ENCODE measurements at places on chromosomes 16 and 17.

DNA sequence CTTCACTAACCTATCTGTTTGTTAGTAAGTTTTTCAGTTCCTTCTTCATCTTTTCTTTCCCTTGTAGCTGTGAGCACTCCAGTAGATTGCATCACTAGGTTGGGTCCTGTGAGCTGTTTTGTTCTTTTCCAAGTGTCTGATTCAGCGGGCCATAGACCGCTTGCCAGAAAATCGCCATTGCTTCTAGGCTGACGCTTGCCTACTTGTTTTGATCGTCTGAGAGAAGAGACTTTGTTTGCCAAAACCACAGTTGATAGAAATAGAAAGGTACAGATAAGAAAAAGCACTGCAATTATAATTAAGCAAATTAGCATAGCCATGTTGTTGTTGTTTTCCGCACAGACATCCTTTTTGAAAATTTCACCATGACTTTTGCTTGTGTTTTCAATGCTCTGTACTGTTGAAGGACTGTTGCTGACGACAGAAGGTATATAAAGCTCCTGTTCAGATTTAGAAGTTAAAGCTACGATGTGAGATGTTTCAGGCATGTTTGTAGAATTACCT is 3.1 kb downstream of the EVI2A start:
- DNase-seq: peak; percentile 78

- DNase-seq: no peak
Measured at GRCh38 chr17:80513892-80514291, 30.7 kb upstream of the RPTOR start.

- DNase-seq: no peak
Measured at GRCh38 chr16:66175058-66175457, 191.4 kb upstream of the CDH5 start.

GRCh38 chr17:65677932-65678331 is 116.5 kb upstream of the AXIN2 start:
- no peak for DNase-seq

- DNase-seq: no peak
Measured at GRCh38 chr17:29747660-29748059, 124.9 kb upstream of the CORO6 start.

GRCh38 chr17:9389111-9389527 is 186.5 kb downstream of the STX8 start:
- no peak for DNase-seq

DNA sequence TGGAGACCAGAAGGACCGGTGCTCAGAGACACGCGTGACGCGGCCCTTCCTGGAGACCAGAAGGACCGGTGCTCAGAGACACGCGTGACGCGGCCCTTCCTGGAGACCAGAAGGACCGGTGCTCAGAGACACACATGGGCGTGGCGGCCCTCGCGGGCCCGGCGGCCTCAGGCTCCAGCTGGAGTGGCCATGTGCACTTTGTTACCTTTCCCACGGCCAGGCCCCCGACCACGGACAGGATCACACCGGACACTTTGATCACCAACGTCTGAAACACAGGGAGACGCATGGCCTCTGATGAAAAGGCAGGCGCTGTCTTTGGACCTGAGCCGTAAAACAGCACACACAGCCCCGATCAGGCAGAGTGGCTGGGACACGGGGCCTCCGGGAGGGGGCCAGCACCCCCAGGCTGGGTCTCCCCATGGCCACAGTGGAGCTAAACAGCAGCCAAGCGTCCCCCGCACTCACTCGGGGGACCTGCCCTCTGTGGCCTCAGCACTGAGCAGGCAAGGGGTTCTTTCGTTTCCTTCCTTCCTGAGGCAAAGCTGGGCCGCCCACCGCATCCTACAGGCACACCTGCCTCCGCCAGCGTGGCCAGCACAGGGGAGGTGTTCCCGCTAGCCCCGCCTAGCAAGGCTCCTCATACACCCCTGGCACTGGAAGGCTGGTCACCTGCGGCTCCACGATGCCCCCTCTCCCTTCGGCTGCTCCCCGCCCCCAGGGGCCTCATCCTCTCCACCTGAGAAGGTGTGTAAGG is 13.3 kb upstream of the CCDC154 start:
- DNase-seq: no peak

DNA sequence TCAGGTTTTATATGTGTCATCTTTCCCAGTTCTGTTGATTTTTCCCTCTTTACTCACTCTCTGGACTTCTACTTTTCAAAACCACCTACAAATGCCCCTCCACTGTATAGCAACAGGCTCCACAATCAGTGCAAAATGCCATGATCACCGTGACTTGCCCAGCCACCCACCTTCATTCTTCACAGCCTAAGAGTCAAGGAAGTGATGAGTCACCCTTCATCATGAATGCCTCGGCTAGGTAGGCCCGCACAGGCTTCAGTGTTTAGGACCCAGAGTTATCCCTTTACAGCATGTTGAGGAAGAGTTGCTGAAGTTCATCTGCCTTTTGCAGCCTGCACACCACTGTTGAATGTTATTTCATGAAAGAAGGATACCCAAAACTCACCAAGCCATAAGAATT is 158.6 kb downstream of the PMP22 start:
- DNase-seq: no peak

- DNase-seq: peak; percentile 48
Measured at GRCh38 chr17:7929158-7930023, at the start of gene KCNAB3. TSS of gene KCNAB3 (minus strand) at chr17:7929856. CDS start at chr17:7929435, 421 bp downstream.

DNA sequence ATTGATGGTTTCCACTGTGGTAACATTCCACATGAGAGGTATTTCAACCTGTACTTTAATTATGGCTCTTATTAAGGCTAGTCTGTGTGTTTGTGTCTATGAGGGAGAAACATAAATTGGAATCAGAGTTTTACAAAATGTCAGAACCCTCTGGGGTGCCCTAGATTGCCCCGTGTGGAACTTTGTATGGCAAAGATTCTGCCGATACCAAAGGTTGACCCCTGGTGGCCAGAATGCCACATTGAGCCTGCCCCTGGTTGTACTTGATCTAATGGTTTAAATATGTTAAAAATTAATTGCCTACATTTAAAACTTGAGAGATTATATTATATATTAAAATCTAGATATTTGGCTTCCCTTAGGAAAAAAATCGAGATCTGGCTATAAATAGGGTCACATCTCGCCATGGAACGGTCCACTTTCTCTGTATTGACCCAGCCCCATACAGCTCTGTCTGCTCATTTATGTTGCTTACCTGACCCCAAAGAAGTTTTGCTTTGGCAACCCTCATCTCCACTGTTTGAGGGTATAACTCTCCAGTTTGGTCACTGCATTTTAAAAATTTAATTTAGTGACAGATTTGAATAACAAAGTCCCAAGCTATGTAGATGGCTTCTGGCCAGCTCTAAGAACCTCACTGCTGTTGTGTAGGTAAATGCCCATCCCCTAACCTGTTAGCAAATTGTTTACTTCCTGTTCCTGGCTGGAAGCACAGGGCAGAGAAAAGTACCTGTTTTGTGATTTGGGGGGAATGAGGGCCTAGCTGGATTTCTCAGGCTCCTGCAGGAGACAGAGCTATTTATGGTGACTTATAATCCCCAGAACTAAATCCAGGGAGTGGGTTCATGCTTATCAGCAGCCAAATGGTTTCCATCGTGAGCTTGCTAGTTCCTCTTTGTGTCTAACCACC is 95.0 kb downstream of the PLCG2 start:
- DNase-seq: peak; percentile 56

DNA sequence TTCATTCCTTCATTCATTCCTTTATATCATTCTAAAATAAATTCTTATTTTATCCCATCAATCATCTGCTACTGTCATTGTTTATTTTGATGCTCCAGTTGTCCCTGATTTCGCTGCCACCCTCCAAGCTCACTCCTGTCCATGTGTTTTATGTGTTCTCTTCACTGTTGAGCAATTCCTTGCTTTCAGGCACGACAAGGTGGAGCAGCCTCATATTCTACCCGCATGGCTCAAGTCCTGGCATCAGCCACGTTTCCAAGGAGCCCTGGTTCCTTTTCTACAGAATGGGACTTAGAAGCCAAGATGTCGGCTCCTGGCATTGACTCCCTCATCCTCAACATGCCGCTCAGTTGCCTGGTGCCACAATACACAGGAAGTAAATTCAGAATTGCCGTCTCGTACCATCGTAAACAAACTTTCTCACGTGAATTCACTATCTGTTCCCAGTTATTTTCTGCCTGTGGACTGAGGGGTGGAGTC is 139.0 kb downstream of the RPTOR start:
- no peak for DNase-seq

DNA sequence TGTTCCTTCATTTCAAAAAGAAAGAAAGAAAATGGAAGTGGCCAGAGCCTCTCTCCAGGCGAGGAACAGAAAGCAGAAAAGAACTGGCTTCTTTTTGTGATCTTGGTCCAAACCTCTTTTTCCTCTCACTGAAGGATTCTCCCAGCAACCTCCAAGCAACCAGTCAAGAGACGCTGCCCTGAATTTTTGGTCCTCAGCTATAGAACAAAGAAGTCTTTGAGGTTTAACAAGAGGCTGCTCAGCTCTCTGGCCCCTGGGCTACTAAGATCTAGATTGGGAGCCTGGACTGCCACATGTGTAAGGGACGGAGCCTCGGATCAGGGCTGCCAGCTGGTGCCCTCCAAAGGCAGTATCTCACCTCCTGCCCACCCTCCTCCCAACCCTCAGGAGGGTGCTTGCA is 62.6 kb downstream of the AXIN2 start:
- no peak for DNase-seq

- peak; percentile 6 for DNase-seq
Measured at GRCh38 chr17:35731239-35731916, at the start of gene RASL10B. TSS of gene RASL10B (plus strand) at chr17:35731639. CDS start at chr17:35735185, 3,546 bp downstream.

DNA sequence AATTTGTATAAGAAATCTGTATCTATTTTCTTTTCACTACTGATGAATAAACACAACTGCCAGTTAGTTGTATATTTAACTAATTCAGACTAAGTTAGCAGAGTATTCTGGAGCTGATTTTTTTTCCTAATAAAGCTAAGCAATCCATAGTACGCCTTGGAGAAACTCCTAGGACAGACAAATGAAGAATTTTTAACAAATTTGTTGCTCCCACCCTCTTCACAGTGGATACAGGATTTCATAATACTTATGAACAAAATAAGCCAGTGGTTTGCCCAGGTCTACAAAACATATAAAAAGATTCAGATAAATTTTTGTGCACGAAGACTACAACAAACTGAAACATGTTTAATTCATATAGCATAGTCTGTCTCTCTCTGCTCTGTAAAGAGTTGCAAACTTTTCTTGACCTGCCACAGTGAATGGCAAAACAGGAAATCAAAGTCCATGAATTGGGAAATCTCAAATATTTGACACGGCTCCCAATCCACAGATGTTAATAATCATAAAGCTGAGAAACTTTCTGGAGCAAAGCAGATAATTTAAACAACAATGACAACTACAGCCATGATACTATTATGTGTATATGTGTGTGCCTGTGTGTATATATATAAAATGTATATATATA is 594 bp upstream of the ABCA6 start:
- DNase-seq: no peak

- DNase-seq: no peak
Measured at GRCh38 chr16:17518441-17518840, 47.7 kb upstream of the XYLT1 start.

DNA sequence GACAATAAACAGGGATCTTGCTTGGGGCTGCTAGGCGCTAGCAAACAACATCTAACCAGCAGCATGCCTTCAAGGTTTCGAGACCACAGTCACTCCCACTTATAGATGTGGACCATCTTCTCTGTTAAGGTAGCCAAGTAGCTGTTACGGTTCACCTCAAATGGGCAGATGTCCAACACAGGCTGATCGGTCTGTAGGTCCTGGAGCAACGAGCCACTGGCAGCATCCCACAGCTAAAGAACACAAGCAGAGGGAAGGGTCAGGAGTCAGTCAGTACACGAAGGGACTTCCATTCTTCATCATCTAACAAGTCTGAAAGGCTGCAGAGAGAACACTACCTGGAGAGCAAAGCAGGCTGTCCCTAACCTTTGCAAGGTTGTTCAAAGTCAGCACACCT is 16.9 kb upstream of the GLG1 start:
- DNase-seq: no peak

- no peak for DNase-seq
Measured at GRCh38 chr17:70956726-70957125, 787.4 kb downstream of the KCNJ2 start.

DNA sequence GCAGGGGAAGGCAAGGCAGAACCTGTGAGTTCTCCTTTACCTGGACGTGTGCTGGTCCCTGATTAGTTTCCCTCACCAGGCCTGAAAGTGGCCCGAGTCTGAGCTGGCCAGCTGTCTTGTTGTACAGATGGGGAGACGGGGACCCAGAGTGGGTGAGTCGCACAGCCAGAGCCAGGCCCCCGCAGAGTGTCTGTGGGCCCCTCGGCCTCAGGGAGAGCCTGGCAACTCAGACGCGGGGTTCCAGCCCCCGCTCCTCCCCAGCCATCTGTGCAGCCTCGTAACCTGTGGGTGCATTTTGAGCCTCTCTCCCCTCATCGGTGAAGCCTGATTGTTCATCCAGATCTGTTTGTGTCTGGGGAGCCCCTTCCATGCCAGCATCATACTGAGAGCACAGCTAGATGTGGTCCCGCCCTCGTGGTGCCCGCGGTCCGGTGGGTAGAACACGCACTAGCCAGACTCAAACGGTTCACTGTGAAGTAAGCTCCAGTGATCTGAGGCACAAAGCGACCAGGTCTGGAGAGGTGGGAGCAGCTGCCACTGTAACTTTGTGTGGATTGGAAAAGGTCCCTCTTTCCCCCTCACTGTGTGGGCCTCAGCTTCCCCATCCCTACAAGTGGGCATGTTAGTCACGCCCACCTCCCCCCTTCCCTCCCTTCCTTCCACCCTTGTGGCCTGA is 6.0 kb upstream of the NDRG4 start:
- DNase-seq: no peak

DNA sequence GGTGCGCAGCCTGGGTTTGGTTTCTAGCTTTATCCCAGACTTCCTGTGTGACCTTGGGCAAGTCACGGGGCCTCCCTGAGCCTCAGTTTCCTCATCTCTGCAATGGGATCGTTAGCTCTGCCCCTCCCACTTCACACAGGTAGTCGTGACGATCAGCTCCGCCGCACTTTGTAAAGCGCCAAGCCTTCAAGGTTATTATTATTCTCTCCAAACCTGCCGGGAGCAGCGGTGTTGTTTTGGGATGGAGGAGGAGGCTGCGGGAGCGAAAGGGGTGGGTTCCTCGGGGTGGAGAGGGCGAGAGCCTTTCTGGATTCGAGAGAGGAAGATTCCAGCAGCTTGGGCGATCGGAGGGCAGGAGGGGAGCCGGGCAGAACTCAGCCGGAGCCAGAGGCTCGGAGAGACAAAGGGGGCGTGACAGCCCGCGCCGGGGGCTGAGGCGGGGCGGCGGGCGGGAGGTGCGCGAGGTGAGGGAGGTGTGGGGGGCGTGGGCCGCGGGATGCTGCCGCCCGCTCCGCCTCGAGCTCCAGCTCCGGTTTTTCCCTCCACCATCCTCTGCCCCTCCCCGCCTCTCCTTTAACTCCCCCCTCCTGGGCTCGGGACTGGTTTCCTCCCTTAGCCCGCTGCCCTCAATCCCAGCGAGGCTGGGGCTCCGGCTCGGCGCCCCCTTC is at the start of gene EFNB3:
EFNB3 (plus strand) TSS at position 602 of the 668 bp plus-strand sequence. CDS start 397 bp downstream, outside the sequence.
- DNase-seq: no peak
